ENCODE measurements at places on chromosomes 3 and 15.

GRCh38 chr3:141255137-141255845, 23.7 kb downstream of the PXYLP1 start:
- no peak for DNase-seq

- DNase-seq: no peak
Measured at GRCh38 chr3:67296039-67296892, 298.2 kb downstream of the KBTBD8 start.

DNA sequence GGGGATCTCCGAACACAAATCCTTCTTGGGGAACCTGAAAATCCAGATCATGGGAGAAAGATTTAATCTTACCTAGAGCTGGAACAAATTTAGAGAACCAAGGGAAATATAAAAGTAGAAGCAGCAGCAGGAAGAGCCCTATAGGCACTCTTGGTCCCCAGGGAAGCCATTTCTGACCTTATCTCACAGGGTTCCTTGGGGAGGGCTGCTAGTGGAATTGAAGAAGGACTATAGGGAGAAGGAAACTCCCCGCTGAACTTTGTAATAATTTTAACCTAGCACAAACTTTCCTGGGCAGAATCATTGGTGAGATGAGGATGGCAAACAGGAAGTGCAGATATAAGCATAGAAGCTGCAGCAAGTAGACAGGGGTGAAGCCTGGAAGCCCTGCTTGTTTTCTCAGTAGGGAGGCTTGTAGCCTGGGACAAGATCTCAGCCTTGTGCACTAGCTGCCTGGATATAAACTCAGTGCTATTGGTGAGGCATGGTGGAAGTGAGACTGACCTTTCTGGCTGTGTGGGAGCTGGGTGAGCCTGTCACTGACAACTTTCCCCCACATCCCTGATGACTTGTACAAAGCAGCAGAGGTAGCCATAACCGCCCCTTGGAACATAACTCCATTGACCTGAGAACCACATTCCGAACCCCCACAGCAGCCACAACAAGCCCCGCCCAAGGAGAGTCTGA, 343.0 kb upstream of the TGFBR2 start:
- no peak for DNase-seq

DNA sequence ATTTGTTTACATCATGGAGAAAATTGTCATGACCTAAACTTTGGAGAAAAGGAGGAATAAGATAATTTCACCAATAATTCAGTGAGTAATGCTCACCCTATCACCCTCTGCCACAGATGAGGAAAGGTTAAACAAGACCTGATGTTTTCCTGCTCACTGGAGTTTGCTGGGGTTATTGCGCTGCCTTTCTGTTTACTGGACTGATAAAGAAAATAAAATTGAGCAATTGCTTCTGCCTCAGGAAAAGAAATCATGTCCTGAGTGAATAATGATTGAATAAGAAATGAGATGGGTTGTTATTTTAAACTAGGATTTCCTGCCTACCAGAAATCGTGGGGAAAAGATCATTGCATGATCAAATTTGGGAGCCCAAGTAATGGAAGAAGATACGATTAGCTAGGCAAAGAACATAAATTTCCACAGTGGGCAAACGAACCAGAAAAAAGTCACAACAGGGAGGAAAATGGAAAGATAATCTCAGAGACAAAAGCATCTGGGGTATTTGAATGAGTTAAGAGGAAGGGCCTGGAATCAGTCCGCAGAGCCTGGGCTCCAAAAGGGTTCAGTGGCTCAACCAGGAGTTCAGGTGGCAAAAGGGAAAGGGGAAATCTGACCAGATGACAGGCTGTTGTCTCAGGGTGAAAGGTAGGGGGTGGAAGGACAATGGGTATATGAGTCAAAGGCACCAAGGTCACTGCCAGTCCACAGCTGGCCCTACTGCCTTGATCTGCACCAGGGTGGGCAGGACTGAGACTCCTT, 146.8 kb downstream of the FAM43A start:
- DNase-seq: no peak

GRCh38 chr3:43503067-43503728, 118.6 kb downstream of the ANO10 start:
- DNase-seq: no peak

- peak; percentile 9 for DNase-seq
Measured at GRCh38 chr3:129892857-129893580, 492 bp downstream of the TMCC1 start.
